ENCODE measurements at places on chromosomes 2 and 18.

- ATAC-seq: no peak
Measured at GRCh38 chr2:119674711-119675500, 4.1 kb upstream of the TMEM177 start.

GRCh38 chr2:200138391-200139124, 167.9 kb upstream of the SPATS2L start:
- ATAC-seq: no peak

- ATAC-seq: no peak
Measured at GRCh38 chr2:145185696-145186095, 665.8 kb upstream of the ZEB2 start.

DNA sequence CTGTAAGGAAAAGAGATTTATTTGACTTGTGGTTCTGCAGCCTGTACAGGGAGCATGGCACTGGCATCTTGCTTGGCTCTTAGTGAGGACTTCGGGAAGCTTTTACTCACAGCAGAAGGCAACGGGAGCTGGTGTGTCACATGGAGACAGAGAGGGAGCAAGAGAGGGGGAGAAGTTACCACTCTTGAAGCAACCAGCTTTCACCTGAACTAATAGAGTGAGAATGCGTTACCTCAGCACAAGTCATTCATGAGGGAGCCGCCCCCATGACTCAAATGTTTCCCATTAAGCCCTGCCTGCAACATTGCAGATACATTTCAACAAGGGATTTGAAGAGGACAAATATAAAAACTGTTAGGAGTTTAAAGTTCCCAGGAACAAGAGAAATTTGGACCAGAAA, 190.0 kb downstream of the CYRIA start:
- no peak for ATAC-seq

GRCh38 chr2:224366267-224366844, 35.6 kb downstream of the FAM124B start:
- ATAC-seq: no peak

- ATAC-seq: no peak
Measured at GRCh38 chr18:13534631-13535030, 191.7 kb downstream of the FAM210A start.

DNA sequence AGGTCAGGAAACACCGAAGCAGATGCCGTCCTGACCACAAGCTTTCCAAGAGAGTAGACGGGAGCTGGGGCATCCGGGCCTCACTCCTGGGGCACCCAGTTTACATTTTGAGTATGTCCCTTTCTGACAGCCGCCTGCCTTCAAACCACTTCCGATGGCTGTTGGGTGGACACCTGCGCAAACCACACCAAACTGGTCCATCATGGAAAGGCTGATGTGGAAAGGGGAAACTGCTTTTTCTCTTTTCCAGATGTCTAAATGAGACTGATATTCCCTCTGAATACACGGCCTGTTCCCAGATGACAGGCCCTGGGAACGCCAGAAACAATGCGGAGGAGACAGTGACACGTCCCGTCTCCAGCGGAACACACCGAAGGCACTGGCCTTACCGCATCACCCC, 290.0 kb upstream of the SALL3 start:
- ATAC-seq: no peak

- no peak for ATAC-seq
Measured at GRCh38 chr2:231263118-231263831, 64.8 kb downstream of the ARMC9 start.

GRCh38 chr2:238286095-238286494, 2.3 kb downstream of the PER2 start:
- no peak for ATAC-seq

GRCh38 chr2:99863903-99864270, 278.5 kb downstream of the AFF3 start:
- no peak for ATAC-seq
